ENCODE measurements at places on chromosomes 13 and 19.
A peak's percentile ranks its signal among the peaks of the same experiment; 100 is the strongest.

- no peak for DNase-seq
Measured at GRCh38 chr19:33473653-33474305, 47.8 kb downstream of the PEPD start.

- DNase-seq = no peak
Measured at GRCh38 chr13:33179463-33179862, 106.1 kb downstream of the STARD13 start.

- DNase-seq = no peak
Measured at GRCh38 chr13:32001154-32001768, 30.3 kb upstream of the FRY start.

DNA sequence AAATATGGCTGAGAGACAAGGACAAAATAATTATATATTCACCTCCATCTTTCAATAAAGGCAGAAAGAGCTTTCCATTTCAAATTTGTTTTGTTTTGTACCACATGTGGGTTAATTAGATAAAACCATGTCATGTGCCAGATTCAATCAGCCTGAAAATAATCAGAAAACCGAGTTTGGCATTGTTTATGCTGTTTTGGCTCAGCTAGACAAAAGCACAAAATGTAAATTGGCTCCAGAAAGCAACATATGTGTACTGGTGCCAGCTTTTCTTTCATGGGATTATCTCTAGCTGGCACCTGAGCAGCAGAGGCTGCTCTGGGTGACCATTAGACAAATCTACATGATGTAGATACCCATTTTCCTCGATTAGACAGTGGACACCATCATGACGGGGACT, 9.2 kb upstream of the DNAJC15 start:
- no peak for DNase-seq

DNA sequence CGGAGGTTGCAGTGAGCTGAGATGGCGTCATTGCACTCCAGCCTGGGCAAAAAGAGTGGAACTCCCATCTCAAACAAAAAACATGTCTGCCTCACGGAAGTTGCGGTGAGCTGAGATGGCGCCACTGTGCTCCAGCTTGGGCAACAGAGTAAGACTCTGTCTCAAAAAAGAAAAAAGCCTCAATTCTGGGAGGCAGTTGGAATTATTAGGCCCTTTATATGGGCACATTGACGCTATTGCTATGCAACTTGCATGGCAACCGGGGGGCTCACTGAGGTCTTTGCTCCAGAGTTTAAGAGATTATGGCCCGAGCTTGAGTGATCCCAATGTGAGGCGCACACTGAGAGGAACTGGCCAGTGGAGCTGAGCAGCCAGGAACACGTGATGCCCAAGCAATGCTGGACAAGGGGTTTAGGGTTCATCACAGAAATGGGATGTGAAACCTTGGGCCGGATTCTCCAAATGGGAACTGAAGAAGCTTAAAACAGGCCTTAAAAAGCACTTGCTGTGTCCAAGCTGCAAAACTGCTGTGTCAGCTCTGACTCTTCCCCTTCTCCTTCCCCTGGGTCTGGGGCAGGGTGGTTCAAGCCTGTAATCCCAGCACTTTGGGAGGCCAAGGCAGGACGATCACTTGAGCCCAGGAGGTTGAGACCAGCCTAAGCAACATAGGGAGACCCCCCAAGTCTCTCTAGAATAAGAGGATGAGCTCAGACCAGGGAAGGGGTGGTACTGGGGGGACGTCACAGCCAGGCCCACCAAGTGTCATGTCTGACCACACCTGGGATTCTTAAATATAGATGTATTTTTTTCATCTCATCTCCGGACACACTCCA, 2.5 kb downstream of the FTL start:
- no peak for DNase-seq

DNA sequence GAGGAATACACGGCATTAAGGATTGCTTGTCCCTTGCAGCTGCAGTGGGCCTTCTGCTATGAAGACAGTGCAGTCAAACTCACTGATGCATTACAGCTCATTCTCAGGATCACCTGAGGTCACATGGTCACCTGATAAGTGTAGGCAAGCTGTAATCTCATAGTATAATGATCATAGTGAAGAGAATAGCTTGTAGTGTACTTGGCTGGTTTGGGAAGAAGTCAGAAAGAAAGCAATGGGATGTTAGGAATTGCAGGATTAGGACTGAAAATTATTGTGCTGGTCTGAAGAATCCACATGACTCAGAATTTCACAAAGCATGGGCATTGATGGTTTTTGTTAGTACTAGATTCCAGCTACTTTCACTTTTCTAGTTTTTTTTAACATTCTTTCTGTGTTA, 76.7 kb downstream of the MBNL2 start:
- no peak for DNase-seq

DNA sequence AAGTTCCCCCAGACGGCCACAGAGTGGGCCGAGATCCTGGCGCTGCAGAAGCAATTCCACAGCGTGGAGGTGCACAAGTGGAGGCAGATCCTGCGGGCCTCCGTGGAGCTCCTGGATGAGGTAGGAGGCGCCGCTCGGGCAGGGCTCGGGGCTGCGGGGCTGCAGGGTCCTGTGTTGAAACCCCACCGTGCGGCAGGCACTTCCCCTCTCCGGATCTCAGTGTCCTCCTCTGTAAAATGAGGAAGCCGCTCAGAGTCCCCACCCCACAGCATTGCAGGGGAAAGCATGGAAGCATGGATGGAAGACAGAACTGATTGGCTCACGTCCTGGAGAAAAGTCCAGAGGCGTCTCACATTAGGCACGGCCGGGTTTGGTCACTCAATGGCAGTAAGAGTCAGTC, 6.8 kb upstream of the SCN1B start:
- DNase-seq = no peak

- no peak for DNase-seq
Measured at GRCh38 chr13:29195456-29195855, 375.3 kb downstream of the MTUS2 start.

- DNase-seq = no peak
Measured at GRCh38 chr13:109476001-109476400, 310.4 kb downstream of the IRS2 start.

GRCh38 chr13:31835932-31836331, 96.6 kb downstream of the RXFP2 start:
- DNase-seq = no peak

GRCh38 chr19:50717026-50717723, 2.4 kb downstream of the SHANK1 start:
- no peak for DNase-seq

DNA sequence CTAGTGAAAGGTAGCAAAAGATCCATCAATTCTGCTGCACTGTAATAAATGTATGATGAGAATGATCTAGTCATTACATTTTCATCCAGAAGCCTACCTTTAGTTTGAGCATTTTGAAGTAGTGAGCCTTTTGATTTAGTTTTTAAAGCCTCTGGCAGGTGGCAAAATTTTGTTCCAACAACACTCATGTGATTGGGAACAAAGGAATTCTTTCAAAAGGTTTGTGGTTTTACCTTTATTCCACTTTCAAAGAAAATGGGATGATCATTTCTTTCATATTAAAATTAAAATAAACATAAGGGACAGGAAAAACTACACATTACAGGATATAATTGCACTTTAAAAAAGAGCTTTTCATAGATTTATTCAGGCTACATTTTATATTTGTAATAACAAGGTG, 260.2 kb downstream of the DACH1 start:
- DNase-seq = no peak

DNA sequence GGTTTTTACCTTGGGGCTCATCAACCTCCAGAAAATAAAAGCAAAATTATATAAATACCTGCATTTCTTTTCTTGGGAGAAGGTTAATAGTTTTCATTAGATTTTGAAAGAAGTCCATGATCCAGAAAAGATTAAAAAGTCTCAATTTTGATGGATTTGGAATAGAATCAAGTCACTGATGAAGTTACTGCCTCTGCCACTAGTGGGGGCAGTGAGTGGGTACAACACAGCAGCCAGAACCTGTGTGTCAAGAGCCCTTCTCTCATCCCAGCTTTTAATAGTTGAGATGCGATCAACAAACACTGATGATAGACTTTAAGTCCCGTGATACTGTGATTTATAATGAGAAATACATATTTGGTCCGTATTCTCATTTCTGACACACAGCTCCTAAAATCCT, 686.7 kb downstream of the DIAPH3 start:
- DNase-seq = no peak

DNA sequence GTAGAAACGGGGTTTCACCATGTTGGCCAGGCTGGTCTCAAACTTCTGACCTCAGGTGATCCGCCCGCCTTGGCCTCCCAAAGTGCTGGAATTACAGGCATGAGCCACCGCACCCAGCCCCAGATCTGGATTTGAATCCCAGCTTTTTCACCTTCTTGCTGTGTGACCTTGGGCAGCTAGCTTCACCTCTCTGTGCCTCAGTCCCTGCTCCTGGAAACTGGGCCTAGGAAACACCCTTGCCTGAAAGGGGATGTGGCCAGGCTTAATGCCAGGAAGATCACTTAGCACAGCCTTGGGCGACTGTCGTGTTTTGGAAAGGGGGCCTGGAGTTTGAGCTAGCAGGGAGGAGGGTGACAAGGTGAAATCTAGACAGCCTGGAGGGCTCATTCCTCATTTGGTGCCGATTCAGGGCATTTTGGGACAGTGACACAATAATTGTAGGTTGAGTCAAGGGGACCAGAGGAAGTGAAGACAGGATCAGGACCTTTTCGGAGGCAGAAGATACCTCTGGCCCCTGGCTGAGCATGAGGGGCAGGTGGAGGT, 1.8 kb downstream of the PGPEP1 start:
- no peak for DNase-seq

- no peak for DNase-seq
Measured at GRCh38 chr13:23771552-23771951, 117.6 kb downstream of the MIPEP start.

GRCh38 chr13:71610876-71611275, 256.1 kb downstream of the DACH1 start:
- DNase-seq = no peak

GRCh38 chr13:101520672-101521071, 68.2 kb downstream of the ITGBL1 start:
- no peak for DNase-seq

- no peak for DNase-seq
Measured at GRCh38 chr13:95588134-95588533, 35.6 kb downstream of the CLDN10 start.

DNA sequence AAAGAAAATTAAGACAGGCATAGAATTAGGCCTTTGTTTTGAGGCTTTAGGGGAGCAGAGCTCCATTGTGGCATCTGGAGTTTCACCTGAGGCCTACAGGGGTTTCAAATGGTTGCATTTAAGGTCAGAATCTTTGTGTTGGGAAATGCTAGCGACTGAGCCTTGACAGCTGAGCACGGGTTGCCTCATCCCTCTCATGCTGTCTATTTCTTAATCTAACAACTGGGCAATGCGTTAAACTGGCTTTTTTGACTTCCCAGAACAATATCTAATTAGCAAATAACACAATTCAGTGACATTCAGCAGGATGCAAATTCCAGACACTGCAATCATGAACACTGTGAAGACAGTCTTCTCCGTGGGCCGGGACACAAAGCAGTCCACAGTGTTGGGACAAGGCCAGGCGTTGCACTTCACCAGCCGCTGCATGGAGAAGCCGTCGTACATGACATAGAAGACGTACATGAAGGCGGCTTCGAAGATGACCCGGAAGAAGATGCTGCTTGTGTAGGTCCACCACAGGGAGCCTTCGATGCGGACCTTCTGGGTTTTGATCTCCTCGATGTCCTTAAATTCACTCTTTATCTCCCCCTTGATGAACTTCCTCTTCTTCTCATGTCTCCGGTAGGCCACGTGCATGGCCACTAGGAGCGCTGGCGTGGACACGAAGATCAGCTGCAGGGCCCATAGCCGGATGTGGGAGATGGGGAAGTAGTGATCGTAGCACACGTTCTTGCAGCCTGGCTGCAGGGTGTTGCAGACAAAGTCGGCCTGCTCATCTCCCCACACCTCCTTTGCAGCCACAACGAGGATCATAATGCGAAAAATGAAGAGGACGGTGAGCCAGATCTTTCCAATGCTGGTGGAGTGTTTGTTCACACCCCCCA, 3.8 kb downstream of the GJB2 start:
- no peak for DNase-seq

GRCh38 chr19:45975306-45976070, 1.8 kb upstream of the NOVA2 start:
- no peak for DNase-seq

DNA sequence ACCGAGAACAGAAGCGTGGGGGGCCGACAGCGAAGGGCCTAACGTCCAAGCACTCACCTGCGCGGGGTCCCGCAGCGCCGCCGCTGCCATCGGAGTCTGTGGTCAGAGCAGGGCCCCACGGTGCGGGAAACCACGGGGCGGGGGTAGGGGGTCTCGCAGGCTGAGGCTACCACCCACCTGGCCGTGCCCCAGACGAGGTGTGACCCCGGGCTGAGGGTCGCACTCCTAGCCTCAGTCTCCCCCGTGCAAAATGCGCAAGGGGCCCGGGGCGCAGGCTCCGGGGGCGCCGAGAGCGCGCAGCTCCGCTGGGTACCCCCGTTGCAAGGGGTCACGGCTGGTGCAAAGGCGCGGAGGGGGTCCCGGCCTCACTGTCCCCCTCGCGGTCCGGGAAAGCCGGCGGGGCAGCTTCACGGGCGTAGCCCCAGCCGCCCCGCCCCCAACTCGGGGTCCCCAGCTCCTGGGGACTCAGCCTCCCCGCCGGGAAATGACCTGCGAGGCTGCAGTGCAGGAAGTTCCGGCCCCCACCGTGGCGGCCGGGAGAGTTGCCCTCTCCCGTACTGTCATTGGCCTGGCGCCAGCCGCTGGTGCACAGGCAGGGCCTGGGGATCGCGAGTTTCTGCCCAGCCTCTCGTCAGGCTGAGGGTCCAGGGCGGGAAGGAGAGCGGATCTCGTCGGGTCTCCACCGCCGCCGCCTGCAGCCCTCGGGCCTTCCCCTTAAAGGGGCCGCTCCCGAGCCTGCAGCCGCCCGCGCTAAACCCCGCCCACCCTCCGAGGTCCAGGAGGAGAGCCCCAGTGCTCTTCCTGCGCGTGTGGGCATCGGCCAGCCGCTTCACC, at the start of gene ZNF792:
Gene ZNF792 (minus strand): TSS at position 657 of the 834 bp plus-strand sequence. CDS start 567 bp downstream, at position 90.
- peak; percentile 28 for DNase-seq

GRCh38 chr13:75901501-75901900, 265.4 kb downstream of the LMO7 start:
- DNase-seq = no peak

DNA sequence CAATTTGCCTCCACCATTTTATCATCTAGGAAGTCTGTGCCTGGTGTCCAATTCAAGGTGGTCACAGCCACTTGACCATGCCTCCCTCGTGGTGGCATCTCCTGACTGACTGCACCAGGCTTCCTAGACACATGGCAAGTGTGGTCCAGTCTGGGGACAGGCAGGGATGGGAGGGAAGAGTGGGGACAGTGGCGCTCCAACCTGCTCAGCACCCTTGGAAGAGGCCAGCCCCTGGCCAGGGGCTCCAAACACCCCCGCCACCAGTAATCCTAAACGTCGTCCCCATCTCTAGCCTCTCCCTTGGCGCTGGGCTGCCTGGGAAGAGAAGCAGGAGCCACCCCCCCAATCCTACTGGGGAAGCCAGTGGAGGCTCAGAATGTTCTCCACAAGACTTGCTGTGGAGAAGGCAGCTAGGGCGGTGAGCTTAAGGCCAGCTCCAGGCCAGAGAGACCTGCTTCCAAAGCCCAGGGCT, 2.7 kb downstream of the RPL36 start:
- DNase-seq = no peak

Measured in stimulated activated naive CD4-positive, alpha-beta T cell treated with Interleukin-2 at 50 U/mL for 16 hours (primary cell).